OCI-M1 (cell line): ENCODE measurements at places on chromosomes 12 and 14.

DNA sequence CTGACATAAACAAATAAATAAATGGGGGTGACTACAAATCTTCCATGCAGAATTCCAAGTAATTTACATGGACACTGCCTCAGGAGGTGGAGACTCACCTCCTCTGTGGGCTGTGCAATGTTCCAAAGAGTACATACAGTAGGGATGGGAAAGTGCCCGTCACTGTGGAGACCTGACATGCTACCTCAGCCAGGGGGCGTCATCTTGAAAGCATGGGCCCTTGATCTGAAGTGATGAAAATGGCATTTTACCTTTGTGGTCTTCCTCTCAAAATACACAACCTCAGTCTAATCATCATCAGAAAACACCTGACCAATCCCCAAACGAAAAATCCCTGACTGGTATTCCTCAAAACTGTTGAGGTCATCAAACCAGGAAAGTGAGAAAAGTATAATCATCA, 48.4 kb downstream of the ANAPC7 start:
- peak; percentile 38 for DNase-seq

- DNase-seq, result no peak
Observed at GRCh38 chr14:64464651-64465050, 648 bp upstream of the AKAP5 start.

- DNase-seq, result no peak
Observed at GRCh38 chr14:101361044-101361443, 200.3 kb upstream of the DIO3 start.

DNA sequence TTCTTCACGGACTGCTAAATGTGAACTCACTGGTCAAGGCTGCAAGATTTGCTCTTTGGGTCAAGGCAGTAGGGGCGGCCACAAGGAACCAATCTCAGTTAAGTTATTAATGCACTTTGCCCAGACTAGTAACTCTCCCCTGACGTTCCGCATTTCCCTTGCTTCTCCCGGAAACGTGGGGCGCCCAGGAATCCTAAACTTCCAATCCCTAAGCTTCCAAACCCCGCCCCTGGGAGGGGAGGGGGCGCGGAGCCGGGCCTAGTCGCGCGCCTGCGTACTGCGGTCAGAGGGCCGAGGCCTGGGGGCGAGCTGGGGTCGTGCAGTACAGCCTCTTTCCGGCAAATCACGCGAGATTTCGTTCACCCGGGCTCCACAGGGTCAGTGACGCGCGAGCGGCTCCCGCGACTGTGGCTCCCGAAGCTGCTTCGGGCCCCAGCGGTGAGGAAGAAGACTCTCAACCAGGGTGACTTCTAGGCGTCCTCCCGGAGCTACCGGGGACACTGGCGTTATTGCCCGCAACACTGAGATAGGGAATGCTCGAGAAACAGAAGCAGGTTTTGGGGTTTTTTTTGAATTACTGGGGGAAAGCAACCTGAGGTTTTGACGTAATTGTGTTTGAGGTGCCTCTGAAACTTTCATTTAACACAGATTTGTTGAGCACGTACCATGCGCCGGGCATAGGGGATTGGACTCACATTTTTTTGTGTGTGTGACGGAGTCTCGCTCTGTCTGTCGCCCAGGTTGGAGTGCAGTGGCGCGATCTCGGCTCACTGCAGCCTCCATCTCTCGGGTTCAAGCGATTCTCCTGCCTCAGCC, at the start of gene PTGR2:
Gene PTGR2 (plus strand): TSS at position 265 of the 816 bp plus-strand sequence. CDS start 7,032 bp downstream, outside the sequence.
- DNase-seq, result peak; percentile 92

GRCh38 chr12:92297932-92298696, 152.5 kb upstream of the BTG1 start:
- peak; percentile 17 for DNase-seq

- DNase-seq, result peak; percentile 58
Observed at GRCh38 chr12:55974308-55974730, 441 bp downstream of the RAB5B start.

GRCh38 chr14:91363776-91364523, 53.7 kb downstream of the CCDC88C start:
- no peak for DNase-seq

DNA sequence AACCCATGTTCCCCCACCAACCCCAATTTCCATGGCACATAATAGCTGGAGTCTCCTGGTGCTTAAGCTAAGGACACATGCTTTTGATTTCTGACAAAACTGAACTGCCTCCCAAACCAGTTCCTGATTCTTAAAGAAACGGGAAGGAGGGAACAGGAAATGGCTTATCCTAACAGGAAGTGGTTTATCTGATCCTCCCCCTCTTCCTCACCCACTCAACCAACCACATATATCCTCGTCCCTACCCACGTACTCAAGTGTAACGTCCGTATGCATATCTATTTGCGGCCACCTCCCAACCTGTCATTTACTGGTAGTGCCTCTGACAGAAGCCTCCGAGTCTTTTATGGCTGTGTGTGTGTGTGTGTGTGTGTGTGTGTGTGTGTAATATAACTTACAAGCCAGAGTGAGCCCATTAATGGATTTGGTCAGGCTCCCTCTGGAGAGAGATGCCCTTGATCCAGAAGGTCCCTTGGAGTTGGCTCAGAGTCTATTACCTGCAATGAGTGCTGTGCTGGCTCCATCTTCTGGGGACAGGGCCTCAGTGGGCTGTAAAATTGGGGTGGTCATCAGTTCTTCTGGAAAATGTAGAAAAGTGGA, 7.7 kb downstream of the DAZAP2 start:
- peak; percentile 93 for DNase-seq

DNA sequence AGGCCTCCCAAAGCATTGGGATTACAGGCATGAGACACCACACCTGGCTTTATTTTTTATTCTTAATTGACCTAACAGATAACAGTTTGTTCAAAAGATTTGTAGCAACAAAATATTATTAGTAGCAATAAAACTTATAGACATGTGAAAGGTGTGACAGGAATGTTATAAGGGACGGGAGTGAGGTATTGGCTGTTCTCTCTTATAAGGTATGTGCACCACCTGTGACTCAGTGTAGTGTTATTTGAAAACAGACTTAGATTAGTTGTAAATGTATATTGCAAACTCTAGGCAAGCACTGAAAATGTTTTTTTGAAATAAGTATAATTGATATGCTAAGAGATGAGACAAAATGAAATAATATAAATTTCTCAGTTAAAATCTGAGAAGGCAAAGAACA, 57.8 kb downstream of the KLRG1 start:
- DNase-seq, result no peak

DNA sequence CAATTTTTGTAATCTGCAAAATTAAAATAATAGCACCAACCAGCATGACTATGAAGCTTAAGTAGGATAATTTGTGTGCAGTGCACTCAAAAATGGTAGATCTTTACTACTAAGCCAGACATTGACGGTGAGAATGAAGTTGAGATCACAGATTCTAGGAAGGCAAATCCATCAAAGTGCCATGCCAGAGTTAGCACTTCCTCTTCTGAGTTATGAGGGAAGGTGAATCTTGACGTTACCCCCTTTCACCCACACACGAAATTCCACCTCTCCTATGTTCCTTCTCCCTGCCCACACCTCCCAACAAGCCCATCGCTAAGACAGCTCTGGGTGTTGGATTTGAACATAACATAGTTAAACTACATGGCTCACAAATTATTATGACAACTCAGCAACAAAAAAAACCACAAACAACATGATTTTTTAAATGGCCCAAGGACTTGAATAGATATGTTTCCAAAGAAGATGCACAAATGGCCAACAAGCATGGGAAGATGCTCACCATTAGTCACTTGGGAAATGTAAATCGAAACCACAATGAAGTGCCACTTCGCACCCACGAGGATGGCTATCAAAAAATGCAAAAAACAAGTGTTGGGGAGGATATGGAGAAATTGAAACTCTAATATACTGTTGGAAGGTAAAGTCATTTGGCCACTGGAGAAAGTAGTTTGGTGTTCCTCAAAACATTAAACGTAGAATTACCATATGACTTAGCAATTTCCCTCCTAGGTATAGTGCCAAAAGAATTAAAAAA, 119.3 kb upstream of the RAP1B start:
- no peak for DNase-seq

DNA sequence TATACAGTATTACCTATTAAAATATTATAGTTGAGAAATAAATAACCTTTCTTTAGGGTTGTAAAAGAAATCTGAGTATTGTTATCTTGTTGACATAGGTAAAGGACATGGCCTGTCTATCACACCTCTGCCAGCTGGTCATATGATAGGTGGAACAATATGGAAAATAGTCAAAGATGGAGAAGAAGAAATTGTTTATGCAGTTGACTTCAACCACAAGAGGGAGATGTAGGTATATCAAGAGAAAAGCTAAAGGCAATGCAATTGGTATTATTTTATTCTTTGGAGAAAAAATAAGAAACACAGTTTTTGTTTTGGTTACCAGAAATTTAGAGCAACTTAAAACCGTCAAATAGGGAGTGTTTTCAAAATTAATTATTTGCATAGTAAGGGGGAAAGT, 13.5 kb downstream of the CPSF2 start:
- peak; percentile 29 for DNase-seq

- DNase-seq, result no peak
Observed at GRCh38 chr12:544941-545635, 85.3 kb downstream of the B4GALNT3 start.

DNA sequence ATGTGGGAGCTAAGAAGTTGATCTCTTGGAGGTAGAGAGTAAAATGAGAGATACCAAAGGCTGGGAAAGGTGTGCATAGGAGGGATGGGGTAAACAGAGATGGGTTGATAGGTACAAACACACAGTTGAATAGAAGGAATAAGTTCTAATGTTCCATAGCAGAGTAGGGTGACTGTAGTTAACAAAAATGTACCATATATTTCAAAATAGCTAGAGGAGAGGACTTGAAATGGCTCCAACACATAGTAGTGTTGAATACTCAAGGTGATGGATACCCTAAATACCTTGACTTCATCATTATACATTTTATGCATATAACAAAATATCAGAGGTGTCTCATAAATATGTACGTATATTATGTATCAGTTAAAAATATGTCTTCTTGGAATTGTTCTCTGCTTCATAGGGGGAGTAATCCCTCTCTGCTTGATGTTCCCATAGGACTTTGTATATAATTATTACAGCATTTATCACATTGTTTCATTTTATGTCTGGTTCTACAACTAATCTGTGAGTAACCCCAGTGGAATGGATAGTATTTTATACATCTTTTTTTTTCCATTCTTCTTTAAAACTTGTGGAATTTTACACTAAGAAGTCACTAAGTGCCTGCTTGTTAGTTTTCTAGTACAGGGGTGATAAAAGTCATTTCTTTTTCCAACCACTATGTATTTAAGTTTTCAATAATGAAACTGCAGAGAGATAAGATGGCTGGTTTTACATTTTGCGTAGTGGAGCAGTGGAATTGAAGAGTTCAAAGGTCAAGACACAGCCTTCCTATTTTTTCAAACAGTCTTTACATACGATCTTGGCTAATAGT, 1940.0 kb upstream of the SEL1L start:
- no peak for DNase-seq

DNA sequence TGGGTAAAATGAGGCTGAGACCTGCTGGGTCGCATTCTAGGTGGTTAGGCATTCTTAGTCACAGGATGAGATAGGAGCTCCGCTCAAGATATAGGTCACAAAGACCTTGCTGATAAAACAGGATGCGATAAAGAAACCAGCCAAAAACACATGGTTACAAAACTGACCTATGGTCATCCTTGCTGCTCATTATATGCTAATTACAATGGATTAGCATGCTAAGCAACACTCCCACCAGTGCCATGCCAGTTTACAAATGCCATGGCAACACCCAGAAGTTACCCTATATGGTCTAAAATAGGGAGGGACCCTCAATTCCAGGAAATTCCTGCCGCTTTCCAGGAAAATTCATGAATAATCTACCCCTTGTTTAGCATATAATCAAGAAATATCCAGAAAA, 132.4 kb downstream of the BRMS1L start:
- DNase-seq, result peak; percentile 3

DNA sequence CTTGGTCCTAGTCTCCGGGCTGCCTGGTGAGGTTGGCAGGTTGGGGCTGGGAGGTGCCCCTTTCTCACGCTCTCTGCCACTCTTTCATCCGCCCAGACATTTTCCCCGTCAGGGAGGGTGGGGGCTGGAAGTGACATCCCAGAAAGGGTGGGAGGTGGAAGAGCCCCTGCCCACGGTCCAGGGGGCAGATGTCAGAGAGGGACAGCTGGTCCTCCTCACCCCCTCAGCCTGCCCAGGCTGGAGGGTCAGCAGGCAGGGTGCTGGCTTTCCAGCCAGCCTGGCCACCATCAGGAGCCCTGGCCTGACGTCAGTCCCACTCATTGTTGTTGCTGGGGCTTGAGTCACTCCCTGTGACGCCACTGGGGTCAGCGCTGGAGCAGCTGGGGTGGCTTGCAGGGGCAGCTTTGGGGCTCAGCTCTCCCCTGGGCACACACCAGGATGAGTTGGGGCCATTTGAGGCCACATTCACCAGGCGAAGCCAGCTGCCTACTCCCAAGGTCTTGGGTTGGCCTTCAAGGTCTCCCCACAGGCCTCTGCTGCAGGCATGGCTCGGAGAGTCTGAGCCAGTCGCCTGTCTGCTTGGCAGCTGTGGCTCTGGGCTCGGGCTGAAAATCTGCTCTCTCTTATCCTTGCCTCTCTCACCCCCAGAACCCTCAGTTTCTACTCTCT, 5.7 kb upstream of the ATG101 start:
- DNase-seq, result no peak

DNA sequence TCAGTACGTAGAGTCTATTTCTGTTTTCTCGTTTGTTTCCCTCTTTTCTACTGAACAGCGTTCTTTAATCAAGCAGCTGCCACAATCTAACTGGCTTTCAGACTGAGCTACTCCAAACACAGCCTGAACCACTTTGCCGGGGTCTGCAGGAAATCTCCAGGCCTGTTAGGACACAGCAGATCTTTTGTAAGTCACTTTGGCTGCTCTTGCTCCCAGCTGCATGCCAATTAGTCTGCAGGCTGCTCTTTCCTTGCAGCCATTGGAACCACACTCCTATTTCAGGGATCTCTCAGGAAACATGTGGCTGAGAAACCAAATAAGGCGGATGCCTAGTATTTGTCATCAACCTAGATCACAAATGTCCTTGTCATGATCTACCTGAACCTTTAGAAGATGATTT, 73.6 kb downstream of the TMTC1 start:
- DNase-seq, result no peak

- peak; percentile 38 for DNase-seq
Observed at GRCh38 chr14:39232554-39233415, 930 bp upstream of the MIA2 start.

DNA sequence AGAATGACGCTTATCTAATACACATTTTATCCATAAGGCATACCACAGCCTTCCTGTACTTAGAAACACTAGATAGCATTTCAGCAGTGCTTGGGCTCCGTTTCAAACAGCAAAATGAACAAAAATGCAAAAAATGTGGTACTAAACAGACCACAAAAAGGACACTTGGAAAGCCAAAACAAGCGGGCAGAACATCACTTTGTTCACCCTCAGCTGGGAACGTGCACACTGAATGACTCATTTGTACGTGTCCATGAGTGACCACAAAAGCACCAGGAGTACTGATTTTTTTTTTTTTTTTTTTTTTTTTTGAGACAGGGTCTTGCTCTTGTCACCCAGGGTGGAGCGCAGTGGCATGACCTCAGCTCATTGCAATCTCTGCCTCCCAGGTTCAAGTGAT, 8.9 kb upstream of the FOXN3 start:
- peak; percentile 16 for DNase-seq
